CD4-positive, alpha-beta T cell treated with Interleukin-12 subunit alpha and Interleukin-12 subunit beta, for 1 hour (primary cell): ENCODE measurements at places on chromosomes 1 and 21.

- no peak for DNase-seq
Measured at GRCh38 chr1:107145637-107146036, 4.8 kb downstream of the NTNG1 start.

DNA sequence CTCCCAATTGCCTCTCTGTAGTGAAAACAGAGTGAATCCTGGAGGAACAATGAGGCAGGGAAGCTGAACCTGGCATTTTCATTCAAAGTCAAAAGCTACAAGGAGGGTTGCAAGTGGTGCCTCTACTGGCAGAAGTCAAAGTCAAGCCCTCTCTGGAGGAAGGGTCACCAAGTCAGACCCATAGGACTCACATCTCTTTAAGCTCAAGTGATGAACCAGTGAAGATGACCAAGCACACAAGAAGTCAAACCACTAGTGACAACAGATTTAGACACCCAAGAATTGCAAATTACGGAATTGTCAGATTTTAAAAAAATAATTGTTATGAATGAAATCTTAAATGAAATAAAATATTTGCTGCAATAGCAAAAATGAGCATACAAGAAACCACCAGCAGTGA lies 81.1 kb upstream of the ATP1B1 start:
- no peak for DNase-seq

GRCh38 chr1:218468711-218469110 lies 123.6 kb downstream of the TGFB2 start:
- no peak for DNase-seq

DNA sequence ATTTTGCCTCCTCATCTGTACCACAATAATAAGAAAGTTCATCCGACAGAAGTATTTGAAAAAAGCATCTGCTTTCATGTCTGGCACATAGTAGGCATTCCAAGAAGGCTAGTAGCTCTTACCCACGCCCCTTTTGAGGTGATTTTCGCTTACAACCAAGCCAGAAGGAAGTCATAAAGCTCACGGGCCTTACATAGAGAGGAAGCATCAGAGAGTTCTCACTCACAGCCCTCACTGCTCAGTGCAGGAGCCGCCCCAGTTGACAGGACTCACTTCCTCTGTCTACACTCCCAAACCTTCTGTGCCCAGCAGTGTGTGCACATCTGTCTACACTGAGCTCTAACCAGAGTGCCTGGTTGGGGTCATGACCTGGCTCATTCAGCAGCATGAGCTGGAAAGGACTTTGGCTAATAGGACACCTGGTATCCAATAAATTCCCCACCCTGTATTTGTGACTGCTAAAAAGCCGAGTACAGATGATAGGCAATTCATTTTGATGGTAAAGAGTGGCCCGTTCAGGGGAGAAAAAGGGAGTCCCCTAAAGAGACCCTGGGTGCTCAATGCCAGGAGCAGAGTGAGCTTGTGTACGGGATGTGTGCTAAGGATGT lies 36.8 kb upstream of the DUSP10 start:
- peak; percentile 55 for DNase-seq

DNA sequence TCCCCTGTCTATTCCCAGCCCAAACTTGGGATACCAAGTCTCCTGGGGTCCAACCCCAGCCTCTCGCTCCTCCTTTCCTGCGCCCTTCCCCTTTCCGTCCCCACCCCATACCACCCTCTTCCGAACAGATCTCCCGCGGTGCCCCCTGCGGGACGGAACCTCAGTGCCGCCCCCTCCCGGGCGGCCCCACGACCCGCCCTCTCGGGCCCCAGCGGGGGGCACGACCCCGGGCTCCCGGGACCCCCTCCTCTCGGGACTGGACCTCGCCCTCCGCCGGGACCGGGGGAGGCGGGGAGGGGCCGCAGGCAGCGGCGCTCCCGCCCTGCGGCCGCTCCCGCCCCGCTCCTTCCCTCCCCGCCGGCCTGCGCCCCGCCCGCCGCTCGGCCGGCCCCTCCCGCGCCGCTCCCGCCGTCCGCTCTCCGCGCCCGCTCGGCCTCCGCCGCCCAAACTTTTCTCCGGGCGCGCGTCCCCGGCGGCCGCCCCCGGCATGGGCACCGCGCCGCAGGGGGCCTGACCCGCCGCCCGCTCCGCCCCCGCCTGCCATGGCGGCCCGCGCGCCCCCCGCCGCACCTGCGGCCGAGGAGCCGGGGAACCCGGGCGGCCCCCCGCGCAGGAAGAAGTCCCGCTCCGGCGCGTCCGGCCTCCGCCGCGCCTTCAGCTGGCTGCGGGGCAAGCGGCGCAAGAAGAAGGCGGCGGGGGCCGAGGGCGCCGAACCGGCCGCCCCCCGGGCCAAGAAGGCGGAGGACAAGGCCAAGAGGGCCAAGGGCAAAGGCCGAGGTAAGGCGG lies 39.0 kb upstream of the SYNC start:
- no peak for DNase-seq

DNA sequence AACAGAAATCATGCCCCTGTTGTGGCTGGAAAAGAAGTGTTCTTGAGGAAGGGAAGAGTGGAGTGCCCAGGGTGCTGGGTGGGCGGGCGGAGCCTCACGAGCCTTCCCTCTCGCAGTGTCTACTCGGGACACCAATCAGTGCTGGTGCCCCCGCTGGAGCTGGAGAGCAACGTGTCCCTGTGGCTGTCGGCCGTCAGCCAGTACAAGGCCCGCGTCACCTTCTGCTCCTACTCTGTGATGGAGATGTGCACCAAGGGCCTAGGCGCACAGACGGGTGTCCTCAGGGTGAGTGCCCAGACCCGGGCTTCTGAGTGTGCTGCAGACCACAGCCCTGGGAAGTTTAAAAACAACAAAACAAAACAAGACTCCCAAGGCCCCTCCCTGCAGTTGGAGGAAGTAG lies 47.4 kb downstream of the S100B start:
- DNase-seq, result no peak

DNA sequence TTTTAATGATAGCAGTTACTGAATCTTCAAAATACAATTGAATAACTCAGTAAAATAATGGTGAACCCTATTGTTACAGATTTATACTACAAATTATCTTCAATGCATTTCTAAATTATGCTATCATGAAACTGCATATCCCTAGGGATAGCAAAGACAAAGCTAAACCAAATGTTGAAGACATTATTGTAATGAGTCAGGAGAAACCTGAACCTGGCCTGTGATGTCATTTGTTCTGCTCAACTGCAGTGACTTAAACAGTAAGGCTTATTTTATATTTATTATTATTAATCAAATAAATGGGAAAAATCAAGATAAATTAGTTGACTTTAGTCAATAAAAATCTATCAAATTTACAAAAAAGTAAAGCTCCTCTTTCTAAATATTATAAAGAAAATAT lies 100.3 kb downstream of the UCHL5 start:
- DNase-seq, result no peak

- no peak for DNase-seq
Measured at GRCh38 chr1:40955266-40955665, 24.2 kb upstream of the CTPS1 start.

- DNase-seq, result no peak
Measured at GRCh38 chr1:116308276-116308675, 64.8 kb upstream of the ATP1A1 start.

- peak; percentile 55 for DNase-seq
Measured at GRCh38 chr1:15584489-15585363, at the start of gene AGMAT. AGMAT (minus strand) TSS chr1:15585051; CDS start chr1:15584967, 84 bp downstream.

DNA sequence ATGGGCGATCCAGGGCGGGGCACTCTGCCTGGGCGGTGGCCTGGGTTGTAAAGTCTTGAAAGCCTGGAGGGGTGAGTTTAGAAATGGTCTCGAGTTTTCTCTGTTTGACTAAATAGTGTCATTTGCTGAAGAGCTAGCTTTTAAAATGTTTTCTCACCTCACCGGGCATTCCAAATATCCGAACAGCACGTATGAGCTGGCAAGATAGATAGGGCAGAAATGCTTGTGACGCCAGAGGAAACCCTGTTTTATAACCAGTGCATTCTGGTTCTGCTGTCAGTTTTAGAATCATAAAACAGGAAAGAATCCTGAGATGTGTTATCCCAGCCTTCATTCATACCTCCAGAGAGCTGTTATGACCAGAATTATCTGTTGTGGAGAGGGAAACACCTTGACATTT lies 725 bp downstream of the RTCA start:
- no peak for DNase-seq

DNA sequence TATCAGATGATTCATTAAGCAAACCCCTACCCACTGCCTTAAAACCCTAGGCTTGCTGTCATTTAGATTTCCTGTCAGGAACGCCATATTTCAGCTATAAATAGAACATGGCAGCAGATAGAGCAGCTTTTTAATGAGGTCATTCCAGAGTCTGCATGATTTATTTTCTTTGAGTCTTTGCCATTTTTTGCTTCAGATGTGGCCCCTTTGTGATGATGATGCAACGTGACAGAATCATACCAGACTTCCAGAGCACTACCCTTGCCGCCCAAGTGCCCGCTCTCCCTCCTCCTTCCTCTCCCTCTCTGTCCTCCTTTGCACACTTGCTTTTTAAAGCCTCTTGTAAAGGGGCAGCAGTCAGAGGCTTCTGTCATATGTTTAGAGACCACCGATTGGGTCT lies 55.5 kb upstream of the TRIM67 start:
- no peak for DNase-seq

- DNase-seq, result no peak
Measured at GRCh38 chr1:206551296-206551985, 44.1 kb downstream of the RASSF5 start.

DNA sequence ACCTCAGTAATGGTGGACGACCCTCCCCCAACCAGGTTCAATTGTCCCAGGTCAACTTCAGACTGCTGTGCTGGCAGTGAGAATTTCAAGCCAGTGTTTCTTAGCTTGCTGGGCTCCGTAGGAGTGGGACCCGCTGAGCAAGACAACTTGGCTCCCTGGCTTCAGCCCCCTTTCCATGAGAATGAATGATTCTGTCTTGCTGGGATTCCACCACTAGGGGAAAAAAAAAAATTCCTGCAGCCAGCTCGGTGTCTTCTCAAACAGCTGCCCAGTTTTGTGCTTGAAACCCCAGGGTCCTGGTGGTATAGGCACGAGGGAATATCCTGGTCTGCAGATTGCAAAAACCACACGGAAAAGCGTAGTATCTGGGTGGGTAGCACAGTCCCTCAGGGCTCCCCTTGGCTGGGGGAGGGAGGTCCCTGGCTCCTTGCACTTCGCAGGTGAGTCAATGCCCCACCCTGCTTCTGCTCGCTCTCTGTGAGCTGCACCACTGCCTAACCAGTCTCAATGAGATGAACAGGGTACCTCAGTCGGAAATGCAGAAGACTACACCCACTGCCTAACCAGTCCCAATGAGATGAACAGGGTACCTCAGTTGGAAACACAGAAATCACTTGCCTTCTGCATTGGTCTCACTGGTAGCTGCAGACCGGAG lies 41.5 kb downstream of the GBP6 start:
- no peak for DNase-seq

GRCh38 chr1:191886977-191887376 lies 271.3 kb upstream of the RGS18 start:
- no peak for DNase-seq

GRCh38 chr1:95002540-95003432 lies 70.0 kb downstream of the ALG14 start:
- DNase-seq, result no peak

- DNase-seq, result no peak
Measured at GRCh38 chr1:6745073-6745472, 40.2 kb upstream of the CAMTA1 start.

- peak; percentile 86 for DNase-seq
Measured at GRCh38 chr21:17512253-17513213, at the start of gene CXADR. CXADR (plus strand) TSS chr21:17513043; CDS start chr21:17513130, 87 bp downstream.

GRCh38 chr1:221719987-221720386 lies 21.9 kb downstream of the DUSP10 start:
- no peak for DNase-seq
